Progenitor cell of endocrine pancreas (in vitro differentiated cells): ENCODE measurements at places on chromosomes 12 and 14.

GRCh38 chr14:71400871-71401321, 493.6 kb downstream of the PCNX1 start:
- DNase-seq = no peak

DNA sequence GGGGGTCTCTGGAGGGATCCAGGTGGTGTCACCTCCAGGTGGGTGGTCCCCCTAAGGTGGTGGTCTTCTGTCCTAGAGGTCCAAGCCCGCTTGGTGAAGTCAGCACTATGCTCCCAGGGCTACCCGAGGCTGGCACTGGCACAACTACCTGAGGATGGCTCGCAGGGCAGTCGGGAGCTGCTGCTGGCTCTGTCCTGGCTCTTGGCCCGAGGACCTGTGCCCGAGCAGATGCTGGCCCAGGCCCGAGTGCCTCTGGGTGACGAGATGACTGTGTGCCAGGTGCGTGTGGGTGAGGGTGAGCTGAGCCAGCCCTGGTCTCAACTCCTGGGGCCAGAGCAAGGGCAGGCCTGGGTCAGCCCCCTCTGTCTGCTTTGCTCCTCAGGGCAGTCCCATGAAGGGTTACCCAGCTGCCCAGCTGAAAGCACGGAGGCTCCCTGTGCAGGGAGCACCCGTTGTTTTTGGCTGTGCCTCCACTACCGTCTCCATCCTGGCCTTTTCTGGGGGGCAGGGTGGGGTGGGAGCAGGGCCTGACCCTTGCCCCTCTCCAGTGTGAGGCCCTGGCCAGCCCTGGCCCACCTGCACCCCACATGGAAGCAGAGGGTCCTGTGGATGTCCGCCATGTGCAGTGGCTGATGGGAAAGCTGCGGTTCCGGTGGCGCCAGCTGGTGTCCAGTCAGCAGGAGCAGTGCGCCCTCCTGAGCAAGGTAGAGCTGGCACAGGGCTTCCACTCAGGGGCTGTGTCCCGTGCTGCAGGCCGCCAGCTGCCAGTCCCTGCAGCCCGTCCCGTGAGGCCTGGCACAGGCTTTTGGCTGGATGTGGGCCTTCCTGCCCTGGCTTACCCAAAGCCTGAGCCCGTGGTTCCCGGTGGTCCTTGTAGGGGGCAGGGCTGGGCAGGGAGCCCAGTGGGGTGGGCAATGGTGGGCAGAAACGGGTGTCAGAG, 1.3 kb downstream of the TEDC1 start:
- DNase-seq = no peak

GRCh38 chr14:96711559-96712267, 85.5 kb upstream of the VRK1 start:
- no peak for DNase-seq

DNA sequence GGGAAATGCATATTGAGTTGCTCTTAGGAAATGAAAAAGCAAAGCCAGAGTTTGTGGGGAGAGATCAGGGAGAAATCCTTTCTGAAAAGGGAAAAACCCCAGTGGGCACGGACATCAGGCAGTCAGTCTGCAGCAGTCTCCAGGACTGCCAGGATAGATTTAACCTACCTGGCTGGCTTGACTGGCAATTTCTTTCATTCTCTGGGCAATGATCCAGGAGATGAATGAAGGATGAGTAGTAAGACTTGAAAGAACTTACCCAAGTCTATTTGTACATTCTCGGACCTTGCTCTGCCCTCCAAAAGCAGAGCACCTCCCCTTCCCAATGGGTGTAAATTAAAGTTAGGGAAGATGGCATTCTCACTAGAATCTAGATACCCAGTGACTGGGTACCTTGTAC, 42.9 kb downstream of the CMAS start:
- no peak for DNase-seq

GRCh38 chr14:106564058-106564643, 1037.8 kb downstream of the TMEM121 start:
- no peak for DNase-seq

GRCh38 chr12:117098024-117098360, 1.2 kb downstream of the TESC start:
- no peak for DNase-seq

- DNase-seq = no peak
Observed at GRCh38 chr14:53062856-53063255, 90.3 kb downstream of the DDHD1 start.

DNA sequence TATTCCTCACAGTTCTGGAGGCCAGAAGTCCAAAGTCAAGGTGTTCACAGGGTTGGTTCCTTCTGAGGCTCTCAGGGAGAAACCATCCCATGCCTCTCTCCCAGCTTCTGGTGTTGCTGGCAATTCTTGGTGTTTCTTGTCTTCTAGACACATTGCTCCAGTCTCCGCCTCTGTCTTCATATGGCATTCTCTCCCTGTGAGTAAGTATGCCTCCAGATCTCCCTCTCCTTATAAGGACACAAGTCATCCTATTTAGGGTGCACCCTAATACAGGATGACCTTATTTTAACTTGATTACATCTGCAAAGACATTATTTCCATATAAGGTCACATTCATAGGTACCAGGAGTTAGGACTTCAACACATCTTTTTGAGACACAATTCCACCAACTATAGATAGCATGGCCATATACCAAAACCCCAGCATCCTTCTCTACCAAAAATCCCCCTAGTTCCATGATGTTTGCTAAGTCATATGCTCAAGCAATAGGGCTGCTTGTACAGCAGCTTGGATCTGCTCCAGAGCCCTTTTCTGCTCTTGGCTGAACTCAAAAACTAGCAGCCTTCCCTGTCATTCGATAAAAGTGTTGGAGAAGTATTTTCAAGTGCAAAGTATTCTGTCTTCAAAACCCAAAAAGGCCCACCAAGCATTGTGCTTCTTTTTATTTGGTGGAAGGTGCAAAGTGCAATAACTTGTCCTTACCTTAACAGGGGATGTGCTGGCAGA, 79.2 kb upstream of the CMKLR1 start:
- no peak for DNase-seq

DNA sequence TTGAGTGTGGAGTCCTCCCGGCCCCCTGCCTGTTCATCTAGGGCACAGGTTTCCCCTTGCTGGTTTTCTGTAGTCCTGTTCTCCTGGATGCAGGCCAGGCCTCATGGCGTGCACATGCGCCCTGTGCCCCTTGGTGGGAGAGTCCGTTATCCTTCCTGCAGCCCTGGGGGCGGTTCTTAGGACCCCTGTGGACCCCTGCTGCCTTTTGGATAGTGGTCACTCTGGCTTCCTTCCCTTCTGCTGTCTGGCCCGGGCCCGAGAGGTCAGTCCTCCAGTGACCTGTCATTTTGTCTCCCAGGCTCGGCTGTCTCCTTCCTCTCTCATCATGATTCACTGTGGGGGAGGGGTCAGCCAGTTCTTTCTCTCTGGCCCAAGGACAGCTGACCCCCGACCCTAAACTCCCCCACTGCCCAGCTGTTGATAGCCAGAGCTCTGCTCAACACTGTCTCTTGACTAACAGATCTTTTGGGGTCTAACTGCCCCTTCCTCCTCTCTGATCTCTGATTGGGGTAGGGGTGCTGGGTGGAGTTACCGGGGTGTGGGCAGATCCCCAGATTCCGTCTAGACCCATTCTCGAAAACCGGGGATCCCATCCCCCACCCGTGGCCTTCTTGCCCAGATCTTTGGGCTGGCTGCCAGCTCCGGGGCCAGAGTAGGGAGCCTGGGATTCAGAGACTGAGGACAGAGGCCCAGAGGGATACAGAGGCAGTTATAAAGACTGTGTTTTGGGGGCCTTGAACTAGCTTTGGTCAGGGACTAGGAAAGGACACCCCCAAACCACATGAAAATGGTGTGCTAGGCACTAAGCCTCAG, 7.0 kb downstream of the CCND2 start:
- DNase-seq = no peak

DNA sequence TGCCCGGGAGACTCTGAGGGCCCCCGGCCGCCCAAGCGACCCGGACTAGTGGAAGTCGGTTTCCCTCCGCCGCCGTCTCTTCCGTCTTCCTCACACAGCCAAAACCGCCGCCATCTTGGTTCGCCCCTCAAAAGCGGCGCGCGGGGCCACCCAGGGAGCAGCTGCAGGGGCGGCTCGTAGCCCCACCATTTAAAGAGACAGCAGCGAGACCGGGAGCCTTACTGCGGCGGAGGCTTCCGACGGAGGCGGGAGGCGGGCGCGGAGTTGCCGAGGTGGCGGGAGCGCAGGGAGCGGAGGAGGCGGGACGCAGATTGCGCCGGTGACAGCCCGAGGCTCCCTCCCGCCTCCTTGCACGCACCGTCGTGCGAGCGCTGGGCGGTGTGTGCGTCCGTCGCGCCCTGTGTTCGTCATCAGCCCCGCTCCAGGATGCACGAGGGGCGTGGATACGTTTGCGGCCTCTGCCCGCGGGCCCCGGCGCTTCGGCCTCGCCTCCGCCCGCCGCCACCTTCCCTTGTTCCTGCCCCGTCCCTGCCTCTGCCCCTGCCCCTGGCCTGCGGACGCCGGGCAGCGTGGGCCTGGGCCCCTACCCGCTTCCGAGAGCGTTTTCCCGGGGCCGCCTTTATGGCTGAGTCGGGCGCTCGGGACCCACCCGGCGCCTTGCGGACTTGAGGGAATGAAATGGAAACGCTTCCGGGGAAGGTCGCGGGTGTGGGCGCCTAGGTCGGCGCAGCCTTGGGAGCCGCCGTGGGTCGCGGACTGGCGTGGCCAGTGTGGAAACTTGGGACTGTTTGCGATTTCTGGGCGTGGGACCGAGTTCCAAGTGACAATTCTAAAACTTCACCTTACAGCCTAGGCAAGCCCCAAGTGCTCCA, at the start of gene PPP4R3A:
PPP4R3A (minus strand) TSS at position 140 of the 872 bp plus-strand sequence. CDS start 663 bp downstream, outside the sequence.
- DNase-seq = peak; percentile 86

GRCh38 chr12:54217774-54218241, 29.0 kb upstream of the SMUG1 start:
- DNase-seq = no peak

DNA sequence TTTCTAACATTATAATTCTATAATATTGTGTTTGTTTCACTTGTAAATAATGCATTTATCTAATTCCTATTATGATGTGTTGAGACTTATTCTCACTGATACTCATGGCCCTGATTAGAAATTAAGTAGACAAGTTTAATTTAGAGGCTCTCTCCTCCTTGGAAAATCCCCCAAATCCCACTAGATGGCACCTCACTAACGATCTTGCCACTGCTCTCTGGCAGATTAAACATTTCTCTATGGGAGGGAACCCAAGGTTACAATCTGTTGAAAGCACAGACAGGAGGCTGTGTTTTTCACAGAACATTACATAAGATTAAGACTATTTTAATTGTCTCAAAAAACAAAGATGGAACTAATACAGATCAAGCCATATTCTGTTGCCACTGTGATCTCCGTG, 318.7 kb downstream of the LRFN5 start:
- DNase-seq = no peak

DNA sequence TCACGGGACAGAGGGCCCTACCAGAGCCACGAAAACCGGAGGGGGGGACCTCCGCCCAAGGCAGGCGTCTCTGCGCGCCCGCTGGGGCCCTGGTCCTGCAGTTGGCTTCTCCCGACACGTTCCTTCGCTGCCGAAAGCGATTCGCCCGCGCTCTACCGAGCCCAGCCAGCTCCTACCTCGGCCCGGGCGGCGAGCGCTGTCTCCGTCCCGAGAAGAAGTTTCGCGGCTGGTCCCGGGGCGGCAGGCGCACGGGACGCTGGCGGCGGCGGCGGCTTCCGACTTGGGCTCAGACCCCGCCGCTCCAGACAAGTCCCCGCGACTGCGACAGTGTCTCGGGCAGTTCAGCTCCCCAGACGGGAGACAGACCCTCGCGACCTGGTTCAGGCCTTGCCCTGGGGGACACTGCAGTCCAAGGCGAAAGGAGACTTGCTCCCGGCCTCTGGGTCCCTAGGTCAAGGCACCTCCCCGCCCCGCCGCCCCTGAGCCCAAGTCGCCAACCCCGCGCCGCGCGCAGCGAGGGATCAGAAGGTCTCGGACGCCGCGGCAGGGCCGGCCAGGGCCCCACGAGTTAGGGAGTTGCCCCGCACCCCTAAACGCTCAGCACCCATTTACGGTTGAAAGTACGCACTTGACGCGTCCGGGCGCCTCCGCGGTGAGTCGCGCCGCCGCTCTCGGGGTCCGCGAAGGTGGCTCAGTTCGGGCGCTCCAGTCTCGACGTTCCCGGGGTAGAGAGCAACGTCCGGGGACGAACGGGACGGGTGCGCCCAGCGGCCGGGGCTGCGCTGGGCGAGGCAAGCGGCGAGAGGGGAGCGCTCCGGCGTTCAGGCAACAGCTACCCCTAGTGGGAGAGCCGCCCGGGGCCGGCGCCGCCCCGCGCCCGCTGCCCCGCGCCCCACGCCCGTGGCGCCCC, 1.4 kb upstream of the DIO3 start:
- peak; percentile 39 for DNase-seq

DNA sequence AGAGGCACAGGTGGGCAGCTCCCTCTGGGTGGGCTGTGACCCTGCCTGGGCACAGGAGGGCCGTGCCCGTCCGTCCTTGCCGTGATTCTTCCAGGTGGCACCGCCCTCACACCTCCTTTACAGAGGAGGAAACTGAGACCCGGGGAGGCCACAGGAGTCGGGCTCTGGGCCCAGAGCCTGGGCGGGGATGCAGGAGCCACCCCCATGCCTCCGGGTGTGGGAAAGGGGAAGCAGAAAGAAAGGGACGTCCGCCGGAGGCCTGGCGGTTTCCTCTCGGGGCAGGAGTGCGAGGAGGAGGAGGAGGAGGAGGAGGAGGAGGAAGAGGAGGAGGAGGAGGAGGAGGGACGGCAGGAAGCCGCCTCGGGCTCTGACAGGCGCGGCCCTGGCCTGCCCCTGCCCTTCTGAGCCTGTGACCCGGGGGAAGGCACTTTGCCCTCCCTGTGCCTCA, 23.0 kb downstream of the SH2B3 start:
- DNase-seq = no peak

DNA sequence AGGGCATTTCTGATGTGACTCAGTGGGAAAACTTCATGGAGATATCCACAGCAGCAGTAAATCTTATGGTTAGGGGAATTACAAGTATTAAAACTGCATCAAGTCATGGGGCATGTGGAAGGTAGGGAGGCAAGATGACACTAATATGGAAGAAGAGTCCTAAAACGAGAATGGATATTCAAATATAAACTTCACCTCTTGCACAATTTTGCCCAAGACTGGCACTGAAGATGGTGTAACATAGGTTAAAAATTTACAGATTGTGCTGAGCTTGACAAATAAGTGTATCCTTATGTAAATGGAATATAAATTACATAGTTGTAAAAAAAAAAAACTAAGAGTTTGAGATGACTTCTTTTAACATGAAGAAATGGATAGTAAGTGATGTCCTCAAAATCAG, 12.8 kb downstream of the ETFRF1 start:
- no peak for DNase-seq

- no peak for DNase-seq
Observed at GRCh38 chr14:76767681-76768656, 6.7 kb downstream of the VASH1 start.

GRCh38 chr14:32606301-32606700, 277.2 kb downstream of the AKAP6 start:
- DNase-seq = no peak

- DNase-seq = no peak
Observed at GRCh38 chr14:74948228-74949175, 6.9 kb downstream of the PGF start.

DNA sequence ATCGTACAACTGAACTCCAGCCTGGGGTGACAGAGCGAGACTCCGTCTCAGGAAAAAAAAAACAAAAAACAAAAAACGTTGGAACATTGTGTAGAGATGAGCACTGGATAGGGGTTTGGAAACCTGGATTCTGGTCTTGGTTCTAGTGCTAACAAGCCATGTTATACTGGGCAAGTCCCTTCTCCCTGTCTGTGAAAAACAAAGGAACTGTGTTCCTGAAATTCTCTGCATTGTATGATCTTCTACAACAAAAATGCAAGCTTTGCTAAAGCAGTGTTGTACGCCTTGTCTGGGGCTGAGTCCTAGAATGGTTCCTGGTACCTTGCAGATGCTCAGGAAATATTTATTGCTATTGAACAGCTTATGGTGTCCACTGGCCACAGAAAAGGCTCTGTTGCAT, 13.4 kb downstream of the GPRC5D start:
- DNase-seq = no peak
